NCI-H187 treated with DMSO at 0.1 percent for 48 hours (cell line): ENCODE measurements at places on chromosomes 5 and 9.

DNA sequence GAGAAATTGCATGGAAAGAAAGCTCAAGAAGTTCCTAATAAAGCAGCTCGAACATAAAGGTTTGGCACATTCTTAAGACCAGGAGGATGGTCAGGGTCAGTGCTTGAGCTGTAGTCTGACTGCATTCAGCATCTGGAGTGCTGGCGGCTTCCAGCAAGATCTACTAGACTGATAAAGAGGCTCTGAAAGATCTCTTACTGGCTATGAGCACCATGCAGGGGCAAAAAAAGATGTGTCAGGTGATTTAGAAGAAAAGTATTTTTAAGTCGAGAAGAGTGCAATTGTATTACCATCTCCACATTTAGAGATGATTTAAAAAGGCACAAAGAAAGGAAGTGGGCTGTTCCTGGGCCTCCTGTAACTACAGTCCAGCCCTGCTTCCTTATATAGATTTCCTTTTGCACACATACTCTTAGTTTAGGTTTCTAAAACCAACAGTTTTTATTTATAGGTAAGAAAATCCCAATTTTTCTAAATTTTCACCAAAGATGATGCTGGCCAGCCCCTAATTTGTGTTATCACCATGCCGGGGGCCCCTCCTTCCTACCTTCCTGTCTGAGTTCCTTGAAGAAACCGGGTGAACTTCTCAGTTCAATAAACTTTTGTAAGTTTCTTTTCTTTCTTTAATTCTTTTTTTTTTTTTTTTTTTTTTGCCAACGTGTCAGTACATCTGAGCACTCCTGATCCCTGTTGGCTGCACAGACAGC lies 65.9 kb upstream of the PLPP1 start:
- no peak for DNase-seq

DNA sequence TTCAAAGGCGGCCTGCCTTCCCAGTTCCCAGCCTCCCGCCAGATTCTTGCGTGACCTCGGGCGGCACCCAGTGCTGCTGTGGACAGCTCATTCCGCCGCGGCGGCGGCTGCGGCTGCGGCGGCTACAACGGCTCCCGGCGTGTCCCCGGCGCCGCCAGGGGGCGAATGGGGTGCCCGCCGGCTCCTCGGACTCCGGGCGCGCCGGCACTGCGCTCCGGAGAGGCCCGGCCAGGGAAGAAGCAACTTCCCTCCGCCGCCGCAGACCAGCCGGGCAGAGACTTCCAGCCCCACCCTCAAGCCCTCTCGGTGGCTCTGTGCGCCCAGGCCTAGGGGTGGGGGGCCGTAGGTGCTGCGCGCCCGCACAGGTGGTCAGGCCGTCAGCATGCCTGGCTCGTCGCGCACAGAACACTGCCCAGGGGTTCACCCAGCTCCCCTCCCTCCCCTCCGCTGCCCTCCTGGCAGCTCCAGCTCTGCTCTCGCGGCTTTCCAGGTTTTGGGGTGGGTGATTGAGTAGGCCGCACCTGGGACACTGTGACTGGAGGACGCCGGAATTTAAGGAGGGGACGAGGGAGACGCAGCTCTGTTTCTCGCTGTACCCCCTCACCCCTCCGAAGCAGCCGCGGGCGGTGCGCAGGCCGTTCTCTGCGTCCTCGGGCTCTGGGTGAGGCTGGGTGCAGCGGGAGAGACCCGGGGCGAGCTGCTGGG lies 20.2 kb downstream of the IGIP start:
- no peak for DNase-seq

- DNase-seq: no peak
These were observed at the start of gene SARDH for GRCh38 chr9:133737774-133738639. TSS of gene SARDH (minus strand) at chr9:133738352. CDS start at chr9:133734173, 4,179 bp downstream.

GRCh38 chr5:178786859-178787499 lies 56.5 kb upstream of the ZNF354A start:
- no peak for DNase-seq

- DNase-seq: no peak
These were observed 76.6 kb upstream of the PRRC1 start for GRCh38 chr5:127440831-127441230.

DNA sequence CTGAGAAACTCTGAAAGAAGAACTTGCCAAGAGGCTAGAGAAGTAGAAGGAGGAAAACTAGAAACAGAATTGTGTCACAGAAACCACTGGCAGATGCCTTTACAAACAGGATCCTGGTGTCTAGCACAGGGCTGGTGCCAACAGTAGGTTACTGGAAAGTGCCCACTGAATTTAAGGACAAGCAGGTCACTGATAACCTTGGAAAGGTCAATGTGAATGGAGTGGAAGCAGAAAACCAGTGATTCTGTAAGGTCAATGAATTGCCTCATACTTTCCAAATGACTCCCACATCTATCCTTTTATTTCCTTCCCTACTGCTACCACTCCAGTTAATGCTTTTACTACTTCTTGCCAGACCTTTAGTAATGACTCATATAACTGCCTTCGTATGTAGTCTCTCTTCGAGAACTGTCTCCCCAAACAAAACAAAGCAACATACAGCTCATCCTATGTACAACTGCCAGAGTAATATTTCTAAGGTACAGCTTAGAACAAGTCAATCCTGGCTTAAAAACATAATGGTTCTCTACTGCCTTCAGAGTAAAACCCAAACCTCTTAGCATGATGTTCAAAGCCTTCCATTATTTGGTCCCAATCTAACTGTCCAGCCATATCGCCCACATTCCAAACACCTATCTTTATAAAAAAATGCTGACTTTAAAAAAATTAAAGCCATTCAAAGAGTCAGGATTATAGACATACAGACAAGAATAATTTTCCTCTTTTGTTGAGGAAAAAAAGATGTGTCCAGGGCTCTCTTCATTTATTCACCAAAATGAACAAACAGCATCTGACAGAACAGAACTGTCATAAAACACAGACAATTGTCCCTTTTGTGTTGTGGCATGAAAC lies 52.5 kb downstream of the NR3C1 start:
- DNase-seq: no peak

DNA sequence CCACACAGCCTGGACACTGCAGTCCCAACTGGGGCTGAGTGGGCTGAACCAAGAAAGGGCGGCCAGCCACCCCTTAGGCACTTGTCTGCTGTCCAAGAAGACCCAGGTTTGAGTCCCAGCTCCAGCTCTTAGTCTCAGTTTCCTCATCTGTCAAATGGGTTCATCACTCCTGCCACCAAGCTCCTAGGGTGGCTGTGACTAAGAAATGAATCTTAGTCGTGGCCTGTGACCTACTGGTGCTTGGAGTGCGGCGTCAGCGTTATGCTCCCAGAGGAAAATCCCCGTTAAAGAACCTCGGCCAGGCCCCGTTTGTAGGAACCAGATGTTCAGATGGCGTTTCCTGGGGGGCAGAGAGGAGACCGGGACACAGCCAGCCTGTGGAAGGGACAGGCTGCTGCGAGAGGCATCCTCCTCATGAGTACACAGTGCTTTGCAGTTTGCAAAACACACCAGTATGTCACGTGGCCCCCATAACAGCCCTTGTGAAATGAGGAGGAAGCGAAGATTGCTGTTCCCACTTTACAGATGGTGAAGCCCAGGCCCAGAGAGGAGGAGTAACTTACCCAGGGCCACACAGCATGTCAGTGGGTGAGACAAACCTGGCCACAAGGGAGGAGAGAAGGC lies 3.3 kb downstream of the FIBCD1 start:
- DNase-seq: no peak
